ENCODE measurements at places on chromosomes 1 and 21.
A peak's percentile ranks its signal among the peaks of the same experiment; 100 is the strongest.

DNA sequence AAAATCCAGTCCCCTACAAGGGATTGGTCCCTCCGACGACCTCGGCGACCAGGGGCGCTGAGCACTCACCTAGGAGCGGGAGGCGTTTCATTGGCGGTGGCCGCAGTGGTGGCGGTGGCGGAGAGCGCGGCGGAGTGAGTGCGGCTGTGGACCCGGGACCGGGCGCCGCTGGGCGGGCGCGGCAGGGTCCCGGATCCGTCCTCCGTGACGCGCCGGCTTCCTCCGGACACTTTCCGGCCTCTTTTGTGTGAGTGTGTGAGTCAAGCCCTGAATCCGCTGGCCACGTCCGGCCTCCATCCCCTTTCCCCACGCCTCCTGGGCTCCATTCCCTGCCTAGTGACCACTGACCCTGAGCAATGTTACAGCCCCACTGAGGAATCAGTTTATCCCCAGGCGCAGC lies at the start of gene ADGRL4:
ADGRL4 (minus strand) TSS at position 167 of the 400 bp plus-strand sequence; CDS start at position 91, 76 bp downstream.
- DNase-seq = no peak

GRCh38 chr1:28855469-28855951 lies 43.5 kb downstream of the OPRD1 start:
- DNase-seq = no peak

GRCh38 chr21:39153373-39153772 lies 29.9 kb downstream of the PSMG1 start:
- DNase-seq = no peak

GRCh38 chr1:100575406-100575805 lies 37.5 kb downstream of the GPR88 start:
- no peak for DNase-seq

- no peak for DNase-seq
These were observed 98.8 kb upstream of the ZBTB40 start for GRCh38 chr1:22352896-22353295.

DNA sequence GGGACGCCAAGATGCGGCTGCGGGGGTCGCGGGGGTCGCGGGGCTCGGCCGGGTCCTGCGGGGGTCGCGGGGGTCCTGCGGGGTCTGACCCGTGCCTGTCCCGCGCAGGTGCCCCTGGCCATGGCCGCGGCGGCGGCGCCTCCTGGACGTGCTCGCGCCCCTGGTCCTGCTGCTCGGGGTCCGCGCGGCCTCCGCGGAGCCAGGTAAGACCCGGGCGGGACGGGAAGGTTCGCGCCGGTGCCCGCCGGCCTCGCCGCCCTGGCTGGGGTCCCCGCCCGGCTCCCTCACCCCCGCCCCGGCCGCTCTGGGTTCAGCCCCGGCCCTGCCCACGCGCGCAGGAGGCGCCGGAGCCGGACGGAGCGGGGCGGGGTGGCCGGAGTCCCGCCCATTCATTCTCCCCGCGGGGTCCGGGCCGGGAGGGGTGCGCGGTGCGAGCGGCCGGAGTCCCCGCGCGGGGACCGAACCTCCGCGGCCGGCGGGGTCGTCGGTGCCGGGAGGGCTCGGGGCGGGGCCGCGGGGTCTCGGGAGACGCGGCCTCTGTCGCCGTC lies 380 bp downstream of the COL18A1 start:
- no peak for DNase-seq

DNA sequence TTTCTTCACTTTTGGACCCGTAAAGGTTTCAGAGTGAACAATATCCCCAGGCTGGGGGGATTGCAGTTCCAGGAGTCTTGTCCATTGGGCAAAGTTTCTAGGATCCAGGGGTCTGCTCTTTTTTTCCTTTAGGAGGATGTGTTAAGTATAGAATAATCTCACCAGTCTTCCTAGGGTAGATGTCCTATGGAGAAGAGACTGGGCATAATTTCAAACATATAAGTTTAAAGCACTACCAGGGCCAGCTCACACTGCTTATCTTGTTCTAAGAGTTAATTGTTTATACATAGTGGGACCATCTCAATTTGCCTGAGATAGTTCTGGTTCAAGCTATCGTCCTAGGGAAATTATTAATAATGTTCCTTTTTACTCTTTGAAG lies 1.2 kb downstream of the CHI3L2 start:
- DNase-seq = no peak

- DNase-seq = no peak
These were observed 38.3 kb downstream of the YY1AP1 start for GRCh38 chr1:155650231-155650757.

DNA sequence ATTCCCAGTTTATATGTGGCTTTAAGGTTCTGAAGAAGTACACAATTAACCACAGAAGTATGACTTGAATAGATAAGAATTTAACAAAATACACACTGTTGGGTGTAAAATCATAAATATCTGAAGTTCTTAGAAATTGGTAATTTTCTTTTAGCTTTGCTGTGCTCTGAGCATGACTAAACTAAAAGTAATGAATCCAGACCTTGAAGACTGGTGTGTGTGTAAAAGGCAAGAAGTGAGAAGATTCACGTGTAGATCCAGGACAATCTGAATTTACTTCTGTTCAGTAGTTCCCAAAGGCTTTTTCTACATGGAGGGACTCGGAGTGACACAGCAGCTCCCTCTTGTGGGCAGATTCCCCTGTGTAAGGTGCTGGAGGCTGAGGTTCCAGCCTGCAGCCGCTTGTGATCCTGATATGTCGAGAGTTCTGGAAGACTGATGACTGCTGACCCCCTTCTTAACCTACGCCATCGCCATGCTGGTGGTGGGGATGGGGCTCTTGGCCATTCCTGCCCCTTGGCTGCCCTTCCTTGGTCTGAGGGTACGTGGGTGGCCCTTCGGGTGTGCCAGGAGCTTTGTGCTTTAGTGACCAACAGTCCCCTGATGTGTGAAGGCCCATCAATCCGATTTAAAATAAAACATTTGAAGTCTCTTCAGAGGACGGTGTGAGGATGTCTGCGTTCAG lies 62.7 kb downstream of the ADARB1 start:
- peak; percentile 78 for DNase-seq

- DNase-seq = no peak
These were observed 4.5 kb upstream of the RGL1 start for GRCh38 chr1:183800449-183800848.

- no peak for DNase-seq
These were observed 162.0 kb downstream of the RUNX1 start for GRCh38 chr21:34887105-34887442.

GRCh38 chr21:25396135-25396711 lies 211.1 kb downstream of the MRPL39 start:
- peak; percentile 48 for DNase-seq

DNA sequence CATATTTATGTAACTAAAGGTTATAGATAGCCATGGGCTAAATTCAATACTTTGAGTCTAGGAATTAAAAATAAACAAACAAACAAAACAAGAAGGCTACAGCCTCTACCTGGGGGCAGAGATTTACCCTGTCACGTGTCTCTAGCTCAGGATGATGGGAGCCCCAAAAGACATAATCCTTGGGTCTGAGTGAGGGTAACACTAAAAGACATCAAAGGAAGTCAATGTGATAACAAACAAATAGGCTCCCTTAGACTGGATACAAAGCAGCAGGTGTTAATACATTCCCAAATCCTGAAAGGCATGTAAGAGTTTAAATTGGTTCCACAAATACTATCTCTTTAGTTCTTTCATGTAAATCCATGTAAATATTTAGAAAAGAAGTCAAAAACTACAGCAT lies 10.7 kb downstream of the MYSM1 start:
- no peak for DNase-seq

- DNase-seq = no peak
These were observed 163.9 kb downstream of the ST6GALNAC5 start for GRCh38 chr1:77031106-77031662.

DNA sequence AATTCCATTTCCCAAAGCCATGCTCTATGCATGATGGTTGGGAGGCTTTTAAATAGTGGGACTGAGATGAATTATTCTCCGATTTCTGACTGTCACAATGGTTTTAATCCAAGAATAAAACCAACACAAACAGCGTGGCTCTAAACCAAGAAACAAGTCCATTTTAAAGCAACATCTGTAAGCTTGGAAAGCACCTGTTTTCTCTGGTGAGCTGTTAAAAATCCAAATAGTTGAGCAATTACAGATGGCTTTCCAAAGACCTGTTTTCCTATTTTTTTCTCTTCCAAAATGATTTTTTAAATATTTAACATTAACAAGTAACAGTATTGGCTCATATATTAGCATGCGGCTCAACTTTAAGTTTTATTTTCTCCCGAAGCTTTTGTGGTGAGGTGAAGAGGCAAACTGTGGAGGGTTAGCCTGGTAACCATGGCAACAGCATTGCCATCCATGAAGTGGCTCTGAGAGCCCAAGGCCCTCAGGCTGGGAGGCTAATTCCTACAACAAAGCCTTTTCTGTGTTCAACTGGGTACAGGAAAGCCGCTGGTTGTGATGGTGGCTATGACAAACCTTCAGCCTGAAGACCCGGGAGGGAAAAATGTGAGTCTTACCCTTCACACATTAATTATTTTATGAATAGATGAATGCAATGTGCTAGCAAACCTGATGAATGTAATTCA lies 56.7 kb upstream of the B3GALT5 start:
- no peak for DNase-seq

GRCh38 chr1:169565335-169566271 lies 20.7 kb downstream of the F5 start:
- no peak for DNase-seq

DNA sequence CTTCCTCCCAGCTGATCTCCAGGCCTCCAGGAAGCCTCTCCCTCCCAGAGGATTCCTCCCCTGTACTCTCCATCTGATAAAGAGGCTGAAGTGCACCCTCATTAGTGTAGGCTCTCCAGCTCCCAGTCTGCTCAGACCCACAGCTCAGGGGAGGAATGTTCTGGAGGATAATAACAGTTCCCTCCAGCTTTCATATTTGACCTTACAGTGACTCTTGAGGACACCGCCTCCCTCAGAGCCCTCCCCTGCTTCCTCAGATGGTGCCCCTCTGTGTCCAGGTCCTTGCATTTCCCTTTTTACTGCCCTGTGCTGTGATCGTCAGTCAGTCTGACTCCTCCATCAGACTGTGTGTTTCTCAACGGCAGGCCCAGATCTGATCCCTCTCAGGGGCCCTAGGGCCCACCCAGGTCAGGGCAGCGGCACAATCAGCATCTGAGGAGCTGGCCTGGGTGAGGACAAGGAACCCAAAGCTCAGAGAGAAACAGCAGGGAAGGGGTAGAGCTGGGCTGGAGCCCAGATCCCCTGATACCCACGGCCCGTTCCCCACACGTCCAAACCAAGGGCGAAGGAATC lies 1.1 kb upstream of the SHISAL2A start:
- peak; percentile 60 for DNase-seq

- no peak for DNase-seq
These were observed 33.0 kb upstream of the DNAJC6 start for GRCh38 chr1:65276197-65276939.
